NCI-H526 treated with DMSO at 0.1 percent for 48 hours (cell line): ENCODE measurements at places on chromosomes 12 and 14.

GRCh38 chr12:53722450-53723041 is 4.7 kb downstream of the CALCOCO1 start:
- no peak for DNase-seq

DNA sequence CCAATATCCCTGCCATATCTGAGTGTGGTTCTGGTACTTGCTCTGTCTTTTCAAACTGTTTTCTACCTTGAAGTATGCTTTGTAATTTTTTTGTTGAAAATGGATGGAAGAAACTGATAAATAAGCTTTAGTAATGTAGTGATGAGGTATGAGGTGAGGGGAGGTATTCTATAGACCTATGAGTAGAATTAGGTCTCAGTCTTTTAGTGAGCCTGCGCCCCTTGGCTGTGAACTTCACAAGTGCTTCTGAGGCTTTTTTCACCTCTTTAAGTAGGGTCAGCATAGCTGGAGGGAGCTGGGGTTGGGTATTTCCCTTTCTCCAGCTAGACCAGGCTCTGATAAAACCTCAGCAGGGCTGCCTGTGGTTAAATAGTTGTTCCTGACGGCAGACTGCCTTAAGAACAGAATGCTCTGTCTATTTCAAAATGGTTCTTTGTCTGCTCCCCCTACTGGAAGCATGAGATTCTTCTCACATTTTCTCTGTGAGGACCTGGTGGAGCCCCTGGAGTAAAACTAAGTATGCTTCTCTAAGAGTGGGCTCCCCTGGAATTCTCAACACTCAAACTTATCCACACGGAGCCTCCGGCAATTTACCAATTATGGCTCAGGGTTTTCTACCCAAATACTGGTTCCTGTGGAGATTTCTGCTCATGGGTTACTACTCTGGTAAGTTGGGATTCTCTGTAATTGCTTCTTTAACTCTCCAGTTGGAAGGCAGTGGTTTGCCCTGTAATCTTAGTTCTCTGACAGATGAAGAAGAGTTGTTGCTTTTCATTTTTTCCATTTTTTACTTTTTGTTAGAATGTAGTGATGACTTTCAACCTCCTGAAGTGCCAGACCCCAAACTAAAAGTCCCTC is 13.1 kb downstream of the KRT5 start:
- no peak for DNase-seq

- no peak for DNase-seq
Measured at GRCh38 chr14:54140551-54140950, 183.9 kb upstream of the BMP4 start.

- DNase-seq: no peak
Measured at GRCh38 chr14:68696721-68697495, 96.0 kb downstream of the ZFP36L1 start.

GRCh38 chr12:49094160-49094974 is at the start of gene DHH:
Gene DHH (minus strand): TSS chr12:49094801. CDS start chr12:49094512, 289 bp downstream.
- DNase-seq: no peak

DNA sequence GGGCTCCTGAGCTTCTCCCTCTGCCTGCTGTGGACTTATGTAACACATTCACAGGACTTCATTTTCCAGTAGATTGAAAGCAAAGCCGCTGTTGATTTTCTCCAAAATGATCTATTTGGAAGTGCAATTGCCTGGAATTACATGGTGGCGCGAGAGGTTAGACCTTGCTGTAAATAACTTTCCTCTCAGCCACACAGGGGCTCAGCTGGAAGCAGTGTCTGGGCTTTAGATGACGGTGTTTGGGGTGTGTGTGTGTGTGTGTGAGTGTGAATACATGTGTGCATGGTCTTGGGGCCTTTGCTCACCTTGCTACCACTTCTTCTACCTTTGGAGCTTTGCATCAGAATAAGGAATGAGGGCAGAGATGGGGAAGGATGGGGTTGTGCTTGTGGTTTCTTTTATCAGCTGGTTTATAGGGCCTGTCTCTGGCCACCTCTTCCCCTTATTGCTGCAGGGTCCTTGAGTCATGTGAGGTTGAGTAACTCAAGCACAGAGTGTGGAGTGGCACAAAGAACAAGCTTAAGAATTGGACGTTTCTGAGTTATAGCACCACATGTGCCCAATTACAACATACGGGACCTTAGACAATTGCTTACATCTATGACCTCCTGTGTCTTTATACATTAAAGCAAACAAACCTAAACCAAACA is 280.6 kb downstream of the NRXN3 start:
- DNase-seq: no peak

DNA sequence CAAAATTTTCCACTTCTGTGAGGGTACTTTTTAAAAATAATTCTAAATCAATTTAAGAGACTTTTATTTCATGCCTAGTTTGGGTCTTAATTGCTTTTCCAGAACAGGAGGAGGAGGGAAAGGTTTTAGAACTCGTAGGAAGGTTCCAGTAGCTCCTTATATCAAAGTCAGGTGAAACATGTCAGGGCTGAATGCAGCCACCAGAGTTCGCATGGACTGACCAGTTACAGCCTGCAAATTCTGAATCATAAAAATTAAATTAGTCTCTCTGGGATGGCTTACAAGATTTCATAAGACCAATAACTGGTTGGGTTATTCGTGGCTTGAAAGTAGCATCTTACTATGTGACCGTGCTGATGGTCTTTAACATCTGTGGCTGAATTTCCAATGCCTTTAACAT is 397 bp downstream of the BDKRB1 start:
- DNase-seq: no peak

DNA sequence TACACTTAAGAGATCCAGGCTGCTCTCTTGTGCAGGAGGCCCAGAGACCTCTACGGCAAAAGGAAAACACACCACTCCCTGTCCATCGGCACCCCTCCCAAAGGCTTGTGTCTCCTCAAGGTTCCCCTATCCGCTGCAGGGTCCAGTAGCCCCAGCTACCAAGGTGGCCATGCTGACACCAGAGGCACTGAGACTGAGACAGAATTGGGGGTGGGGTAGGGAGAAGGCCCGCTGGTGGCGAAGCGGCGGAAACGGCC is 590 bp downstream of the DDIT3 start:
- no peak for DNase-seq

GRCh38 chr14:95544588-95544987 is 9.7 kb downstream of the GLRX5 start:
- DNase-seq: no peak

DNA sequence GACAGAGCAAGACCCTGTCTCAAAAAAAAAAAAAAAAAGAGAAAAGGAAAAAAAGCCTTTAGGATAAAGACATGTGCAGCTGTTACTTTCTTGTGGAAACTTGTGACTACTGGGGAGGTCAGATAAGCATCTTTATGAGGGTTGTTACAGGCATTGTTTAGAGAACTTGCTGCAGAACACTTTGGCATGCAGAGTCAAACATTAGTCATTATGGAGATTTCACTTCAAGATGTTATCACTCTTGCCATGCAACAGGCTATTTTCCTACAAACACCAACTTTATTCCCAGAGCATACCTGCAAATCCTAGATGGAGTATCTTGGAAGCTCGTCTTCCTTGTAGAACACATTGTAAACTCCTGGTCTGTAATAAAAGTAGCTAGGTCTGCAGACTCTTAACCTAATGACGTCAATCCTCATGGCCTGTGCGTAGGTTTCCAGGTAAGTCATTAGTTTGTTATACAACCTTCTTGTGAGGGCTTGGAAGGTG is 36.3 kb upstream of the WDR89 start:
- no peak for DNase-seq
